ENCODE measurements at places on chromosomes 11 and 22.

DNA sequence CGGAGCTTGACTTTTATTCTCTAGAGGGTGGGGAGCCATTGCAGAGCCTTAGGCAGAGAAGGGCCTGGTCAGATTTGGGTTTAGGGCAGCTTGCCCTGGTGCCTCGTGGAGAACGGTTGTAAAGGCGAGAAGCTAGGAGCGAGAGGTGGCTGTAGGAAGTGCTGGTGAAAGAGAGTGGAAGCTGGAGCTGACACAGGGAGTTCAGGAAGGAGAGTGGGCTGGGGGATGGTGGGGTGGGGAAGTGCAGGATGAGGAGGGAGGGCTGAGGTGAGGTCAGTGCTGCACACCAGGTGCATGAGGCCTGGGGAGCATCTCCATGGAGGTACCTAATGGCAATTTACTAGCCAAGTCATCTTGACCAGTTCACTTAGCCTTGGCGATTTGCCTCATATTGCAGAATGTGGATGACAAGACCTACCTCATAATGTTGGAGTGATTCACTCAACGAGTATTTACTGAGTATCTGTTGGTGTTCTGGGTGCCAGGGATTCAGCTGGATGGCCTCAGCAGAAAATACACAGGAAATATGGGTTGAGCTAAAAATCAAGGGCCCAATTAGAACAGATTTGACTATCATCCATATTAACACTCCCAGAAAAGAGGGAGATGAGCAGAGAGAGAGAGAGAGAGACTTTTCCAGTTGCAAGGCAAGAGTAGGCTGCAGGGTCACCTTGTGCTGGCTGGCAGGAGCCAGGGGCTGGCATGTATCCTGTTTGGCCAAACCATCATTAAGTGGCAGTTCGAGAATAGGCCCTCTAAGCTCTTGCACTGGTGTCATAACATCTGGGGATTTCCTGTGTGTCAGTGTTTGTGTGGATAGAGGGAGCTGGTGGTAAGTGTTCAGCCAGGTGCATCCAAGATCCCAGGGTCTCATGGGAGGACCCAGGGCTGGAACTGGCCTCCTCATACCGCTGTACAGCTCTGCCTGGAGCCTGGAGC lies 44.4 kb upstream of the CLDN5 start:
- no peak for DNase-seq

DNA sequence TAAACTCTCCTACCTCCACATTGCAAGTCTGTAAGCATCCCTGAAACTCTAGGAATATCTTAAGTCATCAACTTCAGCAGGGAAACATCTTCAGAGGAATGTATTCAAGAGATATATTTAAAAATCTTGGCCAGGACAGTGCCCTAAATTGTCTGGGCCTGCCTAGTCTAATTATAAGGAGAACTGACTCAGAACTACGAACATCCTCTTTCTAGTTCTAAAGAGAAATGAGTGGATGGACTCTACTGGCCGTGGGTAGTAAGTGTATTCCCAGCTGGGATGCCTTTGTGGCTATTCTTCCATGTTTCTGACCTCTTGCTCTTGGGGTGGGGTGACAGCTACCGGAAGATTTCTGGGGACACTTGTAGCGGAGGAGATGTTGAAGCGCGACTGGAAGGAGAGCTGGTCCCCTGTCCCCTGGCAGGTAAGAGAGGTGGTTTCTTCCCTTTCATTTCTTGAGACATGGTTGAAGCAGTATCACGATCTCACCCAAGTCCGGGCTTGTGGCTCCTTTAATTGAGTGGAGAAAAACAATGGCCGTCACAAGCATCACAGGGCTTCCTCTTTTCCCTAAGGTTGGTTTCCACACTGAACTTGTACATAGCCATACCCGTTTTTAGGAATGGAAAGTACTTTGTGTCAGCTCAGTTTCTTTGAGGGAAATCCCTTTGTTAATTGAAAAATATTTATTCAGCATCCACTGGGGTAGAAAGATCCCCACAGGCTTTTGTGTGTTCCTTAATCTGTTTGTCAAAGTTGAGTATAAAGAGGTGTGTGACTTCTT lies 97.7 kb upstream of the SORL1-AS1 start:
- DNase-seq, result no peak

DNA sequence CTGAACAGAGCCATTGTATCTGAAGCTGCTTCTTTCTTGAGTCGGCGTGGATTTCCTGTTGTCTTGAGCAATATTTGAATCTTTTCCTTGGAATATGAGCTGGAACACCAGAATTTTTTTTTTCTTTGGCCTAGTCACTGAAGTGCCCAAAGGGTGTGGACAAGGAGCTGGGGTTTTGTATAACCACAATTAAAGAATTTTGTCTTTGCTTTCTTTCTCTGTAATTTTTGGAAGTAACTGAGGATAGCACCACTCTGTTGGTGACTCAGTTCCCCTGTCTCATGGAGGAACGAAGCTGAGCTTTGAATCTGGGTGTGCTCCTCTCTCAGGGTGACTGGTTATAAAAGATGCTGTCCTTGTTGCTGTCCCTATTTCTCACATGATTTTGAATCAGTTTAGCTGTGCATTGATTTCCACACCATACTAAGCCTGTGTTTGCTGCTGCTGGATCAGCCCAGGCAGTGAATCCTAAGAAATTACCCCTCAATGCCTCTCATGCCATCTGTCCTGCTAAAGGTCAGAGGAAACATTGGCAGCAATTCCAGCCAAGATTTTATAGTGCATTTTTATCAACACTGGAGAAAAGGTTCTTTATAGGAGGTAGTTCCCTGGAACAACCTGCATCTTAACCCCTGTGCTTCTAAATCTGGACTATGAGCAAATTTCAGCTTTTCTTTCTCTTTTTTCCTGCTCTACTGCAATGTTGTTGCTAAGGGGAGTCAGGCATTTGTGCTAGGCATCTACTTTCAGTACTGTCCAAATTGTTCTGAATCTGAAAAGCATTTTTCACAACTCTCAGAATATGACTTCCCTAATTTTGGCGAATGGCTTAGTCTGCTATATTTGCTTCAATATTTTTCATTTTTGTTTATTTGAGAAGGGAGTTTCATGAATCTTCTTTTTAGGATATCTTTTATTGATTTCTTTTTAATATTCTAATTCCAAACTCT lies 540.8 kb downstream of the SOX6 start:
- DNase-seq, result no peak

DNA sequence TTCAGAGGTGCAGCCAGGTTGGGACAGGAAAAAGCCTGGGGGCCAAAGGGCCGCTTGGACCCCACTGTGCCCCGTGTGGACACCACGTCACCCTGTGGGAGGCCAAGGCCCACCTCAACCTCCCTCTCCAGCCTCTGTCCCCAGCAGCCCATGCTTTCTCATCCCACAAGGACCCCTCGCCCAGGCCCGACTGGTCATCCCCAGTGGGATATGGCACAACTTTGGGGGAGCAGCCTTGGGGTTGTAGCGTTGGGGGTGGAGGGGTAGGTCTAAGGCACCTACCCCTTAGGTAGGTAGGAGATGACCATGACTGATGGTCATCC lies 44.0 kb downstream of the IGF2 start:
- DNase-seq, result no peak
